ENCODE measurements at places on chromosomes 5 and 9. TPM values are rescaled to one million over a fixed set of nuclear protein-coding genes. Genes with fewer than 3 reads are reported as not detected.

DOCK8 gene
- total RNA-seq: 1.2 TPM

PTPN3 gene
- 3.6 TPM for total RNA-seq

DNA sequence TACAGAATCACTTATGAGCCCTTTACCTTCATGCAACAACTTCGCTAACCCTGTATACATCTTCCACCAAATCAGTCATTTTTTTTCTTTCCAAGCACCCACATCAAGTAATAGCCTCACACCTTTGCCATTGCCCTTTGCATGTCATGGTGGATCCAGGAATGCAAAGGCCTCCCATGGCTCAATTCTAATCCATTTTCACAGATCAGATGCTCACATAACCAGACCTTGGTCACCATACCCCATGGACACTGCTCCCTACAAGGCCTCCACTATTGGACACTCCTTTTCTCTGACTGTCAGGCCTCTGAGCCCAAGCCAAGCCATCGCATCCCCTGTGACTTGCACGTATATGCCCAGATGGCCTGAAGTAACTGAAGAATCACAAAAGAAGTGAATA, 179.5 kb downstream of the RASEF start:
- no peak for DNase-seq

GRCh38 chr9:128026773-128027541, 40.2 kb downstream of the NAIF1 start:
- DNase-seq: no peak

HTR4 gene
- total RNA-seq: not detected

DNA sequence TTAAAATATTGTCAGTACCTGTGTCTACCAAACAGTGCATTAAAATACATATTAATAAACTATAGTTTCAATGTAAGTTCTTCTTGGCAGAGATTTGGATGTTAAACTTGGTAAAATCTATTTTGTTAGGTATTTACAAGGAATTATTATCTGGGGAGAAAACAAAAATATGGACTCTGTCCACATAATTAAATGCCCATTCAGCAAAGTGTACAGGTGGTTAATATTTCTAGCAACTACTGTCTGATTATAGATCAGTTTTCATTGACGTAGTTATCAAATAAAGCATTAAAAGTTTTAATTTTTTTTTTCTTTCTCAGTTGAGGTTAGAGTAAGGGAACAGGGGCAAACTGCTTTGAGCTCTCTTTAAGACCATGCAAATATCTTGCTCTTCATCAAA, 88.9 kb downstream of the NNT start:
- no peak for DNase-seq

DNA sequence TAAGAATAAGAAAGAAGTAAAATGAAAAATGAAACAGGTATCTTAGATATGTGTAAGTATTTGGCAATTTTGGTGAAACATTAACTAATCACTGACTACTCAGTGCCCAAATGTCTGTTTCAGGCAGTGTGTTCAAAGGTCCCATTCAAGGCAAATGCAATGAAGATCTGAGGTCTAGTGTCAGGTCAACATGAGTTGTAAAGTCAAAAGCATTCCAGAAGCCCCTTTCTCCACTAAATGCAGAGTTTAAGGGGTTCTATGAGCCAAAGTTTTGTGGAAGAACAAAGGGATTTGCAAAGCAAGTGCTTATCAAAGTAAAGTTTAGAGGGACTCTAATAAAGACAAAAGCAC, 71.0 kb upstream of the GPBP1 start:
- no peak for DNase-seq

GRCh38 chr5:89071101-89071940, 188.3 kb upstream of the MEF2C start:
- DNase-seq: no peak

DNA sequence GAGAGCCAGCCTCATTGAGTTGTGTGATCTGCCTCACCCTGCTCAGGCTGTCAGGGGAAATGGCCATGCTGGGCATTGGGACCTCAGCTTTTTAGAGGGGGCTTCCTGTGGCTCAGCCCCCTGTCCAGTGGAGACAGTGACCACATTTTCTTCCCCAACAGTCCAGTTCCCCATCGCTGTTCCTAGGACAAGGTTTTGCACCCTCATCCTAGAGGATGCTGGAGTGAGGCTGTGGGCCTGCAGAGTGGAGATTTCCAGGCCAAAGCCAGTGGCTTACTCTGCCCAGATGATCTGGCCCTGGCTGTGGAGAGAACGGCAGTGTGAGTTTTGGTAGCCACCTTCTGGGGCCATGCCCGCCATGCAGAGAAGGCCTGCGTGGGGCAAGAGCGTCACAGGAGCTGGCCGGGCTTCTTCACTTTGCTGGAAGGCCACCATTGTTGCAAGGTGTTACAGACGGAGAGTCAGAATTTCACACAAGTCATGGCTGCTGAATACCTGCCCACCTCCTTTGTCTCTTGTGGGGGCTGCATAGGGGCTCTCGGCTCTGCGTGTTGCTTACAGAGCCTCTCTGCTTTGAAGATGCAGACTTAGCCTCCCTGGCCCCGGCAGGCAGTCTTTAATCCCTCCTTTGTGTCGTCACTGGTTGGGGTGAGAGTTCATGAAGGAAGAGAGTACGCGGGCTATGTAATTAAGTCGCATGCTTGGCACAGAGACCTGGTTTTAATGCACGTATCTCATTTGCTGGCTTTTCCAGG, 35.2 kb upstream of the PITX1 start:
- DNase-seq: no peak

DNA sequence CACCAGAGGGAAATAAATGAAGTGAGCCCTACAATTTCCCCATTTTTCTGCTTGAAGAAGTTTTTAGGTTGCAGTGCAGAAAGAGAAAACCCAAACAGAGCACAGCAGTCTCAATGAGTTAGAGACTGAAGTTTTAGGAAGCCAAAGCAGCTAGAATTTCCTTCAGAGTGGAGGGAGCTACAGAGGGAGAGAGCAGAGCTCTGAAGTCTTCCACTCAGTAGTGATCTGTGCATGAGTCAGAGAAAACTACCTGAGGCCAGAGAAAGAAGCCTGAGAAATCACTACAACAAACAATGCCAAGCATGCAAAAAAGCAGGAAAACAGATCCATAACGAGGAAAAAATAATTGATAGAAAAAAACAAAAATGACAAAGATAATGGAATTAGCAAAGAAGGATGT, 17.9 kb upstream of the NDUFB6 start:
- no peak for DNase-seq

GRCh38 chr5:68533571-68534084, 318.1 kb downstream of the PIK3R1 start:
- DNase-seq: no peak

DNA sequence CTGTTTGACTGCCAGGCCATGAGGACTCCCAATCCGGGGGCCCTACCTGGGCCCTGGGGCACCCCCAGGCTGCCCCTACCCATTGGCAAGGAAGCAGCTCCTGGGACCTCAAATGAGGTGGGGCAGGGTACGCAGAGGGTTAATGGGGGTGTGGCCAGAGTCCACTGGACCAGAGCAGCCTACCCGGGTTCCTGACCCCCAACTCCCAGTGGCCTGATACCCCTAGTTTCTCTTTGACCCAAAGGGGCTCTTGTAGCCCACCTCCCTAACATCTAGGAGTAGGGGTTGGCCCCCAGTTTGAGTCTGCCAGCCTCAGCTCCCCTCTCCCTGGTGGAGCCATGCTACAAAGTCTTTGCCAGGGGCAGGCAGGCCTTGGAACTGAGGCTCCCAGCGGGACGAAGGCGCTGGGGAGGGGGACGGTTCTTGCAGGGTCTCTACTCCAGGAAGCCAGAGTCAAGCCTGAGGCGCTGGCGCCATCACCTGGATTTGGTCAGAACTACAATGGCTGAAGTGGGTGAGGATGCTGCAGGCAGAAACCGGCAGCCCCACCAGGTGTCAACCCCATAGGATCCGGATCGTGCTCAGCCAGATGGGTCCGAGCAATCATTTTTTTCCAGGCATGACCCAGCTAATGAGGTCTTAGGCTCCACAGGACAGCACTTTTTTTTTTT, 8.4 kb upstream of the CERCAM start:
- no peak for DNase-seq

REEP2 gene
- 13.5 TPM for total RNA-seq

DNA sequence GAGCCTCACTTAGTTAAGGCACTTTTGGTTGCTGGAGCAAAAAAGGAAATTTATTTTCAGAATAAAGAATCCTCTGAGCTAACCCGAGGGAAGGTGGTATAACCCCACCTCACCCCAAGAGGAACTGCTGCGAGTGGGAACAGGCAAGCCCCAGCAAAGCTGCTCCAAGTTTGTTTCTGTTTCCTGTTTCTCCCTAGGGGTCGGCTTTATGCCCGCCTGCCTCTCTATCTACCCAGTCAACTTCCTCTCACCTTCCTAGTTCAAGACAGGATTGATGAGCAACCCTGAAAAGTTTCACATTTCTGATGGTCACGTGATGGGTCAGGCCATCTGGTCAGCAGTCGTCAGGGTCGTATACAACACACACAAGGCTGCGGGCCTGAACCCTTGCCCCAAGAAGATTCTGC, 31.1 kb downstream of the TRIO start:
- no peak for DNase-seq

PRSS3 gene
- total RNA-seq: 26.8 TPM

ADAMTS16 gene
- total RNA-seq: 0.53 TPM

- no peak for DNase-seq
Measured at GRCh38 chr5:176362233-176362490, 598 bp upstream of the KIAA1191 start.

- DNase-seq: no peak
Measured at GRCh38 chr5:137303509-137303908, 195.6 kb downstream of the SPOCK1 start.

SLC1A1 gene
- 10.9 TPM for total RNA-seq

PLAC8L1 gene
- not detected for total RNA-seq

- no peak for DNase-seq
Measured at GRCh38 chr5:146390469-146390868, 51.8 kb downstream of the POU4F3 start.

GRCh38 chr5:172146748-172147092, 41.3 kb downstream of the STK10 start:
- no peak for DNase-seq

DNA sequence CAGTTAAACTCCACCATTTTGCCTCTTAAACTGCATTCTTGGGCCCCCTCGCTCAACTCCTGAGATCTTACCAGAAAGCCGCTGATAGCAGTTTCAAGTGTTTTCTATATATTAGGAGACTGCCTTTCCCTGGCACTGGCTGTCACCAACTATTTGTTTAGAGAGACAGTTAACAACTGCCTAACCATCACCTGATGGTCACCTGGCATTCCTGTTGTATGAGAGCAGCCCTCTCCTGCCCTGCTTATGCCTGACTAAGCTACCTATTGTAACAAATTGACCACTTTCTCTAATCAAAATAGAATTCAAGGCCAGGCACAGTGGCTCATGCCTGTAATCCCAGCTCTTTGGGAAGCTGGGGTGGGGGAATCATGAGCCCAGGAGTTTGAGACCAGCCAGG, 28.0 kb upstream of the SIL1 start:
- no peak for DNase-seq

GRXCR2 gene
- total RNA-seq: not detected

EQTN gene
- total RNA-seq: not detected

- DNase-seq: no peak
Measured at GRCh38 chr5:109855056-109855455, 165.3 kb downstream of the MAN2A1 start.

DNA sequence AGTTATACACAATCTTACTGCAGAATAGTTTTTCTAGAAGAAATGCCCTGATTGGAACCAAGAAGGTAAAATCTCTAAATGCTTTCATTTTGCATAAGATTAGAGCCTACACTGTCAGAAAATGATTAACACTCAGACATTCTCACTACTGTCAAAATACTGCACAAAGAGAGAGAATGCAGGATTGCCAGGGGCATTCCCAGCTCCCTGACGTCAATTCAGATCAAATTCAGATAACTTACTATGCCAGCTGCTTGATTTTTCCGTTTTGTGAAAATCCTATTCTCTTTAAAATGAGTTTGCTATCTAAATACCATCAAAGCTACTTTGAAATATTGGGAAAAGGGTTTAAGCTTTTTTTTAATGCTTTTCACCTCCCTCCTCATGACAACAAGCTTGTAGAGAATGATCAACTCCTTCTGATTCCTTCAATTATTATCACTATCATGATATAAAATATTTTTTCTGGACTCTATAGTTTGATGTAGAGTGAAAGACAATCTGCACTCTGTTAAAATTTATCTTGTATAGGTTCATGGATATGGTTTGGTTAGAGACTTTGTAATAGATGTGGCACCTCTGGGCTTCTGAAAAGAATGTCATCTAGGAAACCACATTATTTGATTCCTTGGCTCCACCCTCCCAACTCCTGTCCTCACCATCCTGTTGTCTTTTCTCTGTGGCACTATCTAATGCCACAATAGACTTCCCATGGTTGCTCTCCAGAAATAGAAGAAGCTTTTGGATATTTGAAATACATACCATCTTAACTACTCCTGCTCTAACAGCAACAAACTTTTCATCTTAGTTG, 407.7 kb downstream of the PDE4D start:
- no peak for DNase-seq

- peak; percentile 27 for DNase-seq
Measured at GRCh38 chr9:17402309-17402708, 176.6 kb upstream of the SH3GL2 start.

GRCh38 chr5:88470745-88471144, 202.1 kb upstream of the TMEM161B start:
- no peak for DNase-seq

SLC34A1 gene
- not detected for total RNA-seq

GRCh38 chr5:95358848-95359247, 32.3 kb upstream of the FAM81B start:
- no peak for DNase-seq

TXNDC8 gene
- total RNA-seq: not detected

Data from glomerular endothelial cell (primary cell).